Left ventricle myocardium superior (tissue), 1 donor: ENCODE measurements at places on chromosomes 7 and 10. TPM values are rescaled to one million over a fixed set of nuclear protein-coding genes. Genes with fewer than 3 reads are reported as not detected.

Gene PAPOLB
- 0.05 TPM for total RNA-seq

Gene NUB1
- 36.5 TPM for total RNA-seq

Gene ZNF212
- total RNA-seq: 5.2 TPM

Gene ST8SIA6
- 7.4 TPM for total RNA-seq

Gene UNCX
- not detected for total RNA-seq

Gene CNPY1
- not detected for total RNA-seq

Gene TEX47
- not detected for total RNA-seq

Gene SFTPA1
- total RNA-seq: 0.17 TPM

Gene GATA3
- total RNA-seq: 1.1 TPM

Gene NEUROD6
- not detected for total RNA-seq

Gene PRKG1
- total RNA-seq: 24.9 TPM

Gene WIPF3
- total RNA-seq: 6.2 TPM

DNA sequence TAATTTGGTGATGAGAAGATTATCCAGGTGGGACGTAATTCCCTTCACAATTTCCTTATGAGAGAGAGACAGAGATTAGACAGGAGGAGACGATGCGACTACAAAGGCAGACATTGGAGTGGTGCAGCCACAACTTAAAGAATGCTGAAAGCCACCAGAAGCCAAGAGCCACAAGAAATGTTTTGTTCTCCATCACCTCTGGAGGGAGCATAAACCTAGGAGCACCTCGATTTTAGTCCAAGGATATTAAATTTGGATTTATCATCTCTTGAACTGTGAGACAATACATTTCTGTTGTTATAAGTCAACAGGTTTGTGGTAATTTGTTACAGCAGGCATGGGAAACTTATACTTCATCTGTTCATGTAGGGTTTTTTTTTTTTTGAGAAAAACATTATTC lies 418.9 kb downstream of the DGKB start:
- DNase-seq: no peak

DNA sequence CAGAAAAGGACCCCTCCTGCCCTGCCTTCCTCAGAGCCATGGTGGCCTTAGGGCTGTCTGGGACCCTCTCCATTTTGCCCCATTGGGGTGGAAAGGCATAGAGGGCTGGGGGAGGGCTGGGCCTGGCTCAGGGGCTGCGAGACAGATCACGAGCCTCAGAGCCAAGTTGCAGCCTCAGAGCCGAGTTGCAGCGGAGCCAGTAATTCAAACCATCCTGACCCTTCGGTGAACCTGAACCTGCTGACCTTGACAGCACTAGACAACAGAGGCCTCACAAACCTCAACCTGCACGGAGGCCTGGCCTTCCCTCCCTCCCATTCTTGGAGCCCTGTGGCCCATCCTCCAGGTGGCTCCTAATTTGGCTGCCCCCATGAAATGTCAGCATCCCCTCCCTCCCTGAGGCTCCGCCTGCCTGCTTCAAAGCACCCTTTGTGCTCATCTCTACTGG lies 45.4 kb downstream of the PAX2 start:
- DNase-seq: no peak

- no peak for DNase-seq
Measured at GRCh38 chr7:139534096-139534495, 10.6 kb downstream of the CLEC2L start.

GRCh38 chr10:98555021-98555619 lies 108.4 kb upstream of the HPS1 start:
- DNase-seq: no peak

GRCh38 chr10:96758423-96758822 lies 38.1 kb upstream of the PIK3AP1 start:
- DNase-seq: no peak

- DNase-seq: no peak
Measured at GRCh38 chr7:37666026-37666799, 17.4 kb upstream of the GPR141 start.

- DNase-seq: no peak
Measured at GRCh38 chr10:66772548-66773471, 153.0 kb upstream of the LRRTM3 start.

DNA sequence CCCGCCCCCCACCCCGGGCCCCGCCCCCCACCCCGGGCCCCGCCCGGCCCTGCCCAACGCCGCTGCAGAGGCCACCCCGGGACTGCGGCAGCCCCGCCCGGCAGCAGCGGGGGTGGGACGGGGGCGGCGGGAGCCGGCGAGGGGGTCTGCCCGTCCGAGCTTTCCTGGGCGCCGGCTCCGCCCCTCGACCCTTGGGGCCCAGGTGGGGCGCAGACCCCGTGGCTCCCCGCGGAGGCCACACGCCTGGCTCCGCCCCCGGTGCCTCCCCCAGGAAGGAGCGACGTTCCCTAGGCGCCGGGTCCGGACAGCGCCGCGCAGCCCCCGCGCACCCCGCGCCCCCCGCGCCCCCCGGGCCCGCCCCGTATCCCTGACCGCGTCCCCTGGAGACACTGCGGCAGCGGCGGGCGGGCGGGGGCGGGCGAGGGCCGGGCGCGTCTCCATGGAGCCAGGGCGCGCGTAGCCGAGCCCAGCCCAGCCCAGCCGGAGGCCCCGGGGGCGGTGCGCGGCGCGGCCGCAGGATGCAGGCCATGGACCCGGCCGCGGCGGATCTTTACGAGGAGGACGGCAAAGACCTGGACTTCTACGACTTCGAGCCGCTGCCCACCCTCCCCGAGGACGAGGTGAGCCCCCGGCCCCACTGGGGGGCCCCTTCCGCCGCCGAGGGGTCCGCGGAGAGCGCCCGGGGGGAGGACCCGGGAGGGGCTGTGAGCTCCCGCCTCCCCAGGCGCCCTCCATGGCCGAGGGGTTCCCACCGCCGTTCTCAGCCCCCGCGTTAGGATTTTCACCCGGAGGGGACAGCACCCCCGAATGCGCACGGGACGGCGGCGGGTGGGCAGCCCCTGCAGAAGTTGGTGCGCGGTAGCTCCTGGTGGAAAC lies at the start of gene KNDC1:
TSS of gene KNDC1 (plus strand) at position 270 of the 876 bp plus-strand sequence. CDS start at position 519, 249 bp downstream.
- peak; percentile 37 for DNase-seq

DNA sequence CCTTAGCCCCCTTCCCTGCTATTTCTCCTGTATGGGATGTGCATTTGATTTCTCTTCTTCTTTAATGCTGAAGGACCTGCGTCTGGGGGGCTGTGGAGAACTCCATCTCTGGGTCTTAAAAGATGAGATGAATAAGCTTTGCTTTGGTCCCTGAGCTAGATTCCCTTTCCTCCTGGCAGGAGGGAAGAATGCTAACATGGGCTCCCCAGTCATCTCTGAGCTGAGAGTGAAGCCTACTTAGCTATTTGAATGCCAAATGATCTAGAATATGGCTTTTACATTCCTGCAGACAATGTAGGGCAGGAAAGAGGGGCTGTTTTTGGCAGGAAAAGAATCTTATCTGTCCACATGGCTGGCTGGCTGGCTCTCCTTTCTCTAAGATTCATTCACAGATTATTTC lies 62.6 kb upstream of the EFCAB10 start:
- no peak for DNase-seq

DNA sequence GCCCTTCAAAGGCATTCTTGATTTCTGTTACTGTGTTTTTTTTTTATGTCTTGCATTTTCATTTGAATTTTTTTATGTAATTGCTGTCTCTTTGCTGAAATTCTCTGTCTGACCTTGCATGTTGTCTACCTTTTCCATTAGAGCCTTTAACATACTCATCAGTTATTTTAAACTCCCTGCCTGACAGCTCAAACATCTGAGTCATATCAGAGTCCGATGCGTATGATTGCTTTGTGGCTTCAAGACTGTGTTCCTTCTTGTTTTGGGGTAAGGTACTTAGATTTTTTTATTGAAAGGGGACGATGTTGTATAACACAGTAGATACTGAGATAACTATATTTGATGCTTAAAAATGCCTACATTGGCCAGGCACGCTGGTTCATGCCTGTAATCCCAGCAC lies 9.7 kb upstream of the TARP start:
- DNase-seq: no peak

- no peak for DNase-seq
Measured at GRCh38 chr10:33249659-33250345, 84.7 kb downstream of the NRP1 start.

DNA sequence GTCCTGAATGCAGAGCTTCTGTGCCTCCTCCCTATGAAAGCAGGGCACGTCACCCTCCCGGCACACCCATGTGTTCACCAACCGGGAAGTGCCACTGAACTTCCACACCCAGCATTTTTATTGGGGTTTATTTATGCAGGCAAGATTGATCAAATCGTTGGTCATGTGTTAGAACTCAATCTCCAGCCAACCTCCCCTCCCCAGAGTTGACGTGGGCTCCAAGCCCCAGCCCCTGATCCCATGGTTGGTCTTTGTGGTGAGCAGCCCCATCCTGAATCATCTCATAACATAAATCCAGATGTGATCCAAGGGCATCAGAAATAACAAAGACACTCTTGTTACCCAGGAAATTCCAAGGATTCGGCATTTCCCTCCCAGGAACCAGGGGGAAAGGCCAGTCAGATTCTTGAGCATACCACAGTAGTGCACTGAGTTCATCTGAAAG lies 151.2 kb downstream of the TPST1 start:
- no peak for DNase-seq

DNA sequence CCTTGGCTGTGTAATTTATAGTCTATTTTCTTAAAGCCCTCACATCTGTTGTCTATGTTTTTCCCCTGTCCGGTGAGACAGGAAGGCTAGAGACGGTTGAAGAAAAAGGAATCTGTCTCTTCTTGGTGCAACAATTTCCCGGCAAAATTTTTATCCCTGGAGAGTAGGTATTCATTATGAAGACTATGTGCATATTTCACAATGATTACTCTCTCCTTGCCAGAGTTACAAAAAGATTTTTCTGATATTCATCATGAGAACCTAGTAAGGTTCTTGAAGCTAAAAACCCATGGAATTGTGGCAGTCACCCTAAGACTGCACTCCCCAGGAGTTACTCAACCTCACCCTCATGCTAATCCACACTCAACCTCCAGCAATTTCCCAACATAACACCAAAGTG lies 55.0 kb upstream of the GHITM start:
- no peak for DNase-seq

DNA sequence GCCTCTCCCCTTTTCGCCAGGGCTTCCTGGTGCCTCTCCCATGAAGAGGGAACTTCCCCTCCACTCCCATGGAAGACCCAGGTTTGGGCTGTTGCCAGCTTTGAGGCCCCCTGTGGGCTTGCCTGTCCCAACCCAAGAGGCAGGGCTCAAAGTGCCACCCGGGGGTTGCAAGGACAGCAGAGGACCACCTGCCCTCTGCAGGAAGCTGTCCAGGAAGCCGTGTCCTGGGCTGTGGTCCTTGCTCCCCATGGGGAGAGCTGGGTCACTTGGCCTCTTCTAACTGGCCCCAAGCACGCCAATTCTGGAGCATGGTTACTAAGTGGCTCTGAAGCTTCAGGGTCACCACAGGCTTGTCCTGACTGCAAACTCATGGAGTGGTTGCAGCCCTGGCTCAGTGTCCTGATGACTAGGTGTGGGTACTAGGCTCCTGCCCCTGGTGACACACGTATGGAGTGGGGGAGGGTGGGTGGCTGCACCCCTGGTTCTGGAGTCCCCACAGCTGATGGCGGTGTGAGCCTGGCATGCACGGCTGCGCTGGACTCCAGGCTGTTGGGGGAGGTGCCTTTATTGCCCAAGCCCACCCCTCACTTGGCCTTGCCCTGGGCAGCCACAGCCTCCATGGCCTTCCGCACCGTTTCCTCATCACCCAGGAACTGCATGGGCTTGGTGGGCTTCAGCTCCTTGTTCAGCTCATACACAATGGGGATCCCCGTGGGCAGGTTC lies 3.0 kb downstream of the PGAM2 start:
- DNase-seq: peak; percentile 36

DNA sequence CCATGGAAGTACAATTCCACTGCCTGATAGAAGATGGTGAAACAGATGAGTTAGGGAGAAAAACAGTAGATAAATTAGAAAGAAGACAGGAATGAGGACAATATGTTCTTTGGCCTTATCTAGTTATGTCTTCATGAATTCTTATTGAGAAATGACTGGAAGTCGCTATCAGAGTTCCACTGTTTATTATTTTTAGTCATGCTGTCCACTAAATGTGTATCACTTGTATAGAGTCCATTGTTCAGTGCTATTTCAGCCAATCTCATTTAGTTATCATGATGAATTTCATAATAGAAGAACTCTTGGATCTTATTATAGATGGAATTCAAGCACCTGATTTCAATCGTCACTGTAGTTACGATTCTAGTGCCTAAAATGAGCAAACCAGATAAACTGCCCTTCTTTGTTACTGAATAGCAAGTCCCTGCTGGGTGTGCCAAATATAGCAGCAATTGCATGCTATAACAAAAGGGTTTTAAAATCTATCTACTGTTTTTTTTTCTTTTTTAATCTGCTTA lies 177.7 kb upstream of the COL1A2 start:
- DNase-seq: no peak

- no peak for DNase-seq
Measured at GRCh38 chr10:119368991-119369869, 161.9 kb downstream of the GRK5 start.

GRCh38 chr10:79502561-79503309 lies 9.6 kb upstream of the EIF5AL1 start:
- no peak for DNase-seq

DNA sequence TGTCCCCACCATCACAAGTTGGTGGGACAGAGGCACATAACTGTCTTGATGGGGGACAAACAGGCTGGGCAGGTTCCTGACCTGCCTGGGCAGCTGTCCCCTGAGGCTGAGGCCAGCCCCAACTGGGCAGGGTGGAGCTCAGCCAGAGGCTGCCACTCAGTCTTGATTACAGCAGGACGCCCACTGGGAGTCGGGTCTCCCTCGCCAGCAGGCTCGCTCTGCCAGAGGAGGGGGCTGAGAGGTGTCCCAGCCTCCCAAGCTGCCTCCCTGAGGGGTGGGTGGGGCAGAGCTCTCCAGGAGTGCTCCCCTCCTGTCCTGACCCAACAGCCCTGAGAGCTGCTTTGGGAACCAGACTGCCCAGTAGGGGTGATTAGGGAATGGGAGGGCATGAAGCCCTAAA lies 1.8 kb upstream of the CAMK2G start:
- no peak for DNase-seq

DNA sequence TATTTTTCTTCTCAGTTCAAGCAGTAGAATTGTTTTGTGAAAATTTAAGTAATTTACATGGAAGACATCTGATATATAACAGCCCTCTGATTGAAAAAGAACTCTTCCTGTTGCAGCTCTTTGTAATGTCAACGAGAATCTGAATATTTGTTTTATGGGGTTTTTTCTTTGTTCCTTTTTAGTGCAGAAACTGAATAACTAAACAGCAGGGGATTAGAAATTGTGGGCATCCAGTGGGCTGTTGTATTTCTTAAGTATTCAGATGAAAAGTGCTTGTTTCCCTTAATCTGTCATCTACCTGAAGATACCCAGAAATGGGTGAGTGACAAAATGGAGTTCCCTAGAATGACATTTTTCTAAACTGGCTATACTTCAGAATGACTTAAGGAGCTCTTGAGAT lies 7.4 kb downstream of the ARL4A start:
- no peak for DNase-seq
